NCI-H1048 (cell line): ENCODE measurements at places on chromosomes 2 and 18.
A peak's percentile ranks its signal among the peaks of the same experiment; 100 is the strongest.

DNA sequence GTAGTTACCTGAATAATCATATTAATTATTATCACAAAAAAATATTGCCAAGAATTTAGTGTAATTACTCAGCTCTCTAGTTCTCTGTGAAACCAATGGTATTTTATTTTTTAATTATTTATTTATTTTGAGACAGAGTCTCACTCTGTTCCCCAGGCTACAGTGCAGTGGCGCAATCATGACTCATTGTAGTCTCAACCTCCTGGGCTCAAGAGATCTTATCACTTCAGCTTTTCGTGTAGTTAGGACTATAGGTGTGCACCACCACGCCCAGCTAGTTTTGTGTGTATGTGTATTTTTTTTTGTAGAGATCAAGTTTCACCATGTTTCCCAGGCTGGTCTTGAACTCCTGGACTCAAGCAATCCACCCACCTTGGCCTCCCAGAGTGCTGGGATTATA, 440.4 kb upstream of the CDH20 start:
- DNase-seq = no peak

DNA sequence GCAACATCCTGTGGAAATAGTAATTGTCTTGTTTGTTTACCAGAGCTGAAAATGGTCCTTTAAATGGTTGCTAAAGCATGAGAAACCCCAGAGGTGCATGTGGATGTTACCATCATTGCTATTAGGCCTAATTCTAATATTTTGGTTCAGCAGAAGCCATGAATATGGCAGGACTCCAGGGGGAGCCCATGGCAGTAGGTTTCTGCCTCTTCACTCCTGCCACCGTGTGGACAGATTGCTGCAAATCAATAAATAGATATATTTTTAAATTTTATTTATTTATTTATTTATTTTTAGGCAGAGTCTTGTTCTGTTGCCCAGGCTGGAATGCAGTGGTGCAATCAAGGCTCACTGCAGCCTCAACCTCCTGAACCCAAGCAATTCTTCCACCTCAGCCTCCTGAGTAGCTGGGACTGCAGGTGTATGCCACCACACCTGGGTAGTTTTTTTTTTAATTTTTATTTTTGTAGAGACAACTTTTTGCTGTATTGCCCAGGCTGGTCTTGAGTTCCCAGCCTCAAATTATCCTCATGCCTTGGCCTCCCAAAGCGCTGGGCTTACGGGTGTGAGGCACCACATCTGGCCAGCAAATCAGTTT, 54.9 kb upstream of the CAPN13 start:
- peak; percentile 29 for DNase-seq

DNA sequence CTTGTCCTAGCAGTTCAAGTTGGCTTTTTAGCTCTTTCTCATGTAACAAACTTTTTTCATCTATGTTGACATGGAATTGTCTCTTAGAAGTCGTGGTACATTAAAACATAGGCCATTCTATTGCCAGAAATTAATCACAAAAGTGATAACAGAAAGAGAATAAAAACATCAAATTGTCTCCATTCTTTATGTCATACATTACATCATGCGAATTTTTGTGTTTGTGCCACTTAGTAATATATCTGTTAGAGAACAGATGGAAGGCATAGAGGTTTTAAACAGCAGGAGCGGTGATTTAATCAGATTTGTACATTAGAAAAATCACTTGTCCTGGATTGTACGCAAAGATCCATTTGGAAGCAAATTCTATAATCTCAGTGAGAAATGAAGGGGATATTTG, 136.5 kb upstream of the CDH20 start:
- no peak for DNase-seq

- DNase-seq = no peak
Observed at GRCh38 chr2:95043300-95044093, 18.0 kb downstream of the MAL start.

DNA sequence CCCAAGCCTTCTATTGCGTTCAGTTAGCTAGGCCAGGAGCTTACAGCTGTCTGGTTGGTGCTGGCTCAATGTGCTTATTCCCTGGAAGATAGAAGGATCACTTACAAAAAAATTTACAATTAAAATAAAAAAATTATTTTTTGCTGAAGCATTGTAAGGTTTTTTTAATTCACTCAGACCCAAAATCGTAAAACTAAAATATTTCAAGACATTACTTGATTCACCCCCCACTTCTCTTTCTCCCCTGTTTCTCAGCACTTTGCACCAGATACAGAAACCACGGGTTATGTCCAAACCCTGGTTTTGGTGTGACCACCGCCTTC, 911 bp upstream of the PTPRM start:
- no peak for DNase-seq

DNA sequence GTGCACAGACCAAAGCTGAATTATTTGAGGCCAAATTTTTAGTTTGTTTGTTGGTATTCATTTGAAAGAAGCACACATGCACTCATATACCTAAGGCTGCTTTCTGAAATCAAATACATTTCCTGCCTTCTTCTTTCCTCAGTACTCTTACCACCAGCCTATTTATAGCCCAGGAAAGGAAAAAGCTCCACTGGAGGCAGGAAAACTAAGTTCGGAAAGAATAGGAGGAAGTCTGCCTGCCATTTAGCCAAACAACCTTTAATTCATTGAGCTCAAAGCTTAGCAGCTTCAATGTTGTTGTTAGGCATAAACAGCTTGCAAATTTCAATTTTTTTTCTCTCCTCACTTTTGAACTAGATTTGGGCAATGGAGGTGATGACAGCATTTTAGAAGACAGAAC, 40.4 kb upstream of the RASGRP3 start:
- no peak for DNase-seq

- DNase-seq = no peak
Observed at GRCh38 chr2:73282924-73283544, 1.2 kb downstream of the FBXO41 start.

GRCh38 chr18:75124551-75124950, 84.4 kb downstream of the PTGR3 start:
- no peak for DNase-seq

GRCh38 chr18:23038712-23039111, 96.6 kb upstream of the CABLES1 start:
- no peak for DNase-seq

DNA sequence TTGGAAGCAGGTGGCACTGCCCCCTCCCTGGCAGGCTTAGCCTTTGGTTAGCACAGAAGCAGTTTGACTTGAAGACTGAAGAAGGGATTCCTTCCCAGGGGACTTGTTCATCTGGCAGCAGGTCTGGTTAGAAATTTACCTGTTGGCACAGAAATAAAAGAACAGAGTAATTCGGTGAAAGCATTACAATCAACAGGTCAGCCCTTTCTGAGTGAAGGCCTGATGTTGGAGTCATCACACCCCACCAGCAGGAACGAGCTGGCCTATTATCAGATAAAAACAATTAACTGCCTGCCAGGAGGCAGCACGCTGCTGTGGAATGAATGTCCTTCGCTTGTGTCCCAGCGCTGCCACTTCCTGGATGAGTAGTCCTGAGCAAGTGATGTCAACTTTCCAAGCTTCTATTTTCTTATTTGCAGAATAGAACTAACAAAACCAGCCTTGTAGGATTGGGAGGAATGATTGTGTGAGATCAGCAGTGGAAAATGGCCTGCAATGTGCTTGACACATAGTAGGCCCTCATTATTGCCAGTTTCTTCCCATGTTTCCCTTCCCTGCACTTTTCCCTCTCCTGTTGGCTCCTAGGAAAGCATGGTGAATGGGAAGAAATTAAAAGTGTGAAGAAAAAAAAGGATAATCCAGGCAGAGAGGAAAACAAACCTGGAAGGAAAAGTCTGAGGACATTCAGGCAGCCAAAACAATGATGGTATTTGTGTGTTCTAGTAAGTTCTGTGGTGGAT, 29.0 kb downstream of the LGALSL start:
- DNase-seq = no peak

DNA sequence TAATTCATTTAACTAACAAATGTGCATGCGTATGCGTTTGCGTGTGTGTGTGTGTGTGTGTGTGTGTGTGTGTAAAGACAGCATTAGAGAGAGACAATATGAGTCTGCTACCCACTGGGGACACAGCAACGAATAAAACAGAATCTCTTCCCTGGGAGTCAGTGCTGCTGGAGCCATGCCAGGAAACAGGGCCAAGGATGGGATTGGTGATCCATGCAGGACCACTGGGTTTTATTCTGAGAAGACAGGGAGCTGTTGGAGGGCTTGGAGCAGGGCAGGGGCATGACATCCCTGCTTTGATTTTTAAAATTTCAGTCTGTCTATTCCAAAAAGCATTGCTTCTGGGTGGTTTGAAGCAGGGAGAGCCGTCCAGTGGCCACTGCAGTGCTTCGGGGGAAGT, 62.9 kb downstream of the PDCL3 start:
- DNase-seq = no peak

- DNase-seq = no peak
Observed at GRCh38 chr18:41073372-41073954, 881.6 kb upstream of the PIK3C3 start.

- DNase-seq = no peak
Observed at GRCh38 chr2:109243526-109244303, 114.7 kb downstream of the SH3RF3 start.

DNA sequence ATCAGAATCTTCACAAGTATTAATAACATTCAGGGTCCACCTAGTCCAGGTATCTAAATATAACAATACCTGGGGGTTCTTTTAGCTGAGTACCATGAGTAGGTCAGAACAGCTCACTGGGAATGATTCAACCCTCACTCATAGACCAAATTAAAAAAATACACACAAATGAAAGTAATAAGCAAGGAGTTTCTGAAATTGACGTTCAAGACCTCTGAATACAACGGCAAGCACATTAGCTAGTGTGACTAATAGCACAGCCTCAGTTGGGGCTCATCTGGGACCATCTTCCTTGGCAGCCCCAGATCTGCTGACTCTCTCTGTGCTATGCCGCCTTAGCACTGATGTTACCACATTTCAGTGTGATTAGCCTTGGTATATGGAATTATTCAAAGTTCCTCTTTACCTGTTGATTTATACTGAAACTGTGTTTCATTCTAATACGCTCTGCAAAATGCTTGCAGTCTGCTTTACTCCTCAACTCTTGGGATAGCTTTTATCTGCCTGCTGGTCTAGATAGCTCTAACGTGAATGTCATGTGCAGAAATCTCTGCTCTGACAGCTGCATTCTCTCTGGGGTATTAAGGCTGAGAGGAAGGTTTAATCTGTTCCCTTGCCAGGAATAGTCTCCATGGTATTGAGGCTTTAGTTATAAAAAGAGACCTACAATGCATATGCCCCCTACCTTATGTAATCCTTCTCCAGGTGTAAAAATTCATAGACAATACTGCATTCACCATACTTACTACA, 153.3 kb downstream of the METTL4 start:
- DNase-seq = no peak

GRCh38 chr2:25419678-25420242, 78.0 kb upstream of the DNMT3A start:
- no peak for DNase-seq

DNA sequence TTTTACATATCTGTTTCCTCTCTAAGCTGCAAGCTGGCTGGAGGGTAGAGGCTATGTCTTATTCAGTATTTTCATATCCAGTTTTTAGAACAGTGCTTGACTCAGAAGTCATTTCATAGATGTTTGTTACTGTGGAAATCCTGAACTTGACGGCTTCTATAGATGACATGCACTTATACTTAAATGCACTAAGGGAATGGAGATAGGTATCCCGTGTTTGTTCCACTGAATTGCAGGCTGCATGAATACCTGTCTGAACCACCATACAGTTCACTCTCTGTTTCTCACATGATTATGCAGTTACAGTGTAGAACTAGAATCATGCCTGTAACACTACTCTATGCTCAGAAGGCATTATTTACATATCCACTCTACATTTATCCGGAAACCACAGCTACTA, 417.1 kb downstream of the MTX2 start:
- no peak for DNase-seq

DNA sequence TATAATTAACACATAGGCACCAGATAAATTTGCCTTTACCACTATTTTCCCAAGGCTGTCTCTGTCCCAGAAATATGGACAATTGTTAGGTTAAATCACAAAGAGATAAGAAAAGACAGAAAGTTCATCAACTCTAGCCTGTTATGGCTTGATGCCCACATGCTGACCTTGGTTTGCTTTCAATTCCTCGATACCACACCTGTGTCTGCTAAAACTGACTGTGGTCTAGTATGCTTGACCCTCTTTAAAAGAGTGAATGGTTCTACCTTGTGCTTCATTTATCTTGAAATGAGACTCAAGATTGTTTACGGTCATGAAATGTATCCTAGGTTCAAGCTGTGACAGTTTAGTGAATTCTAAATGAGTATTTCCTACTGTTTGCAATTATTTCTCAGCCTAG, 909.0 kb upstream of the LRRTM1 start:
- no peak for DNase-seq

GRCh38 chr2:3040496-3041140, 337.0 kb downstream of the EIPR1 start:
- no peak for DNase-seq

DNA sequence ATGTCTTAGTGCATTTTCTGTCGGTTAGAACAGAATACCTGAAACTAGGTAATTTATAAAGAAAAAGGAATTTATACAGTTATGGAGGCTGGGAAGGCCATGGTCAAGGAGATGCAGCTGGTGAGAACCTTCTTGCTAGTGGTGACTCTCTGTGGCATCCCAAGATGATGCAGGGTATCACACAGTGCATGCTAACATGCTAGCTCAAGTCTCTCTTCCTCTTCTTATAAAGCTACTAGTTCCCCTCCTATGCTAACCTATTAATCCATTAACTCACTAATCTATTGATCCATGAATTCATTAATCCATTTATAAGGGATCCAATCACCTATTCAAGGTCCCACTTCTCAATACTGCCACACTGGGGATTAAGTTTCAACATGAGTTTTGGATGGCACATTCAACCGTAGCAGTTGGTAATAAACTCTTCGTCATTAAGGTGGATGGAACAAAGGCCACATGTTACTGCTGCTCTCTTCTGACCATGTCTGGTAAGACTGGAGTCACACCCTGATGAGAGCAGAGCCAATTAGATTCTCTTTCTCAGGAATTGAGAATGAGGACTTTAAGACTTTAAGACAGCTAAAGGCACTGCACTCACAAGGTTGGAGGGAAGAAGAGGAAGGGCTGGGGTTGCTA, 211.6 kb upstream of the SMAD7 start:
- no peak for DNase-seq

DNA sequence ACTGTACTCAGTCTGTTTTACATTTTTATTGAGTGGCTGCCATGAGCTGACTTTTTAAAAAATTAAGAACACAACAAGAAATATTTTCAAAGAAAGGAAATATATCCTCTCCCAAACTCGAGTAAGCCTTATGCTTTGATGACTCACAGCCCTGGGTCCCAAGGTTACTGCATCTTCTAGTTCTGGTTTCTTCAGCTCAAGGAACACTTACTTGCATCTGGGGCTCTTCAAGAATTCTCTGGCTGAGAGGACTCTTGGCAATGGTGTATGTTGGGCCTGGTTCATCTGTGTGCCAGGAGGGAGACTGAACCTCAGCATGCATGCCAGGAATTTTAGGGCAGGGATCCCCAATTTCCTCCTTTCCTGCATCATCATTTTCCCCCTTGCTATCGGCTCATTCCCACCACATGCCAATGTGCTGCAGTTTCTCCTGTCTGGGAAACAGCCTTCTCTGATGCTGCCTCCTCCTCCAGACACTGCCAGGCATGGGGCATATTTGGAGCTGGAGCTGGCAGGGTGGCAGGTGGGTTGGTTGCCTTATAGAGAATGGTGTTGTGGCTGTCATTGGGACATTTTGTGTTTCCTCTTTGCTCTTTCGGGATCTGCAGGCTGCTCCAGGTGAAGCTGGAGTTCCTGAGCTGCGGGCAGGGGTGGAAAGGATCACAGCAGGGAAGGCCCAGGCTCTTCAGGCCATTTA, 192.2 kb upstream of the HS6ST1 start:
- DNase-seq = no peak

GRCh38 chr2:9558948-9559381, 3.3 kb upstream of the ADAM17 start:
- DNase-seq = no peak
